Activated T-cell treated with anti-CD3 and anti-CD28 coated beads, Interleukin-2, amount 50 U/mL, for 48 hours (primary cell): ENCODE measurements at places on chromosomes 7 and 10.

DNA sequence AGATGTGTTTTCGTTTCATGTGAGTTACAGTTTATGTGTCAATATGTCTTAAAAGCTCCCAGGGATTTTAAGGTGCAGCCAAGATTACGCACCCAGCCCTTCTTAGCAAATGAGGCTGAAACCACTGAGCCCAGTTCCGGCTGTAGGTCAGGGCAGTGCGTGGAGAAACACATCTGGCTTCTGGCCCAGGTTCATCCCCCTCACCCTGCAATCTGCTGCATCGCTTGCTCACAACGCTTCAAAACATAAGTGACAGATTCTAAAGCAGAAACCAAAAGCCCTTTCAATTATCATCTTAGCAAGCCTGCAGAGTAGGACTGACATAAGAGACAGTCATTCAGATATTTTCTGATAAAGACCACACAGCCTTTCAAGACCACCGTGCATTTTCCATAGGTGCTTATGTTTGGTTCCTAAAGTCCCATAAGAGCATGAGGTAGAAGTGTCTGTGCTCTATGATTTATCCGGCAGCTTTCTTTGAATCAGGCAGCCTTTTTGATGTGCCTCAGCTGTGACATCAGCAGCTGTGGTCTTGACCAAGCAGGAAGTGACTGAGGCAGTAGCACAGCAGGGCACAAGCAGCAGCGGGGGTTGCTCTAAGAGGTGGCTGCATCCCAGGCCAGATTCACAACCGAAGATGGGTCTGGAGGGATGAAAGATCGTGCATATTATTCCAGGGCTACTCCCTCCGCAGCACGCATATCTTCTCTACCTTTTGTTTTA lies 72.1 kb upstream of the LYZL2 start:
- DNase-seq, result peak; percentile 89

- DNase-seq, result peak; percentile 63
Measured at GRCh38 chr10:6667679-6668270, 87.7 kb upstream of the PRKCQ start.

DNA sequence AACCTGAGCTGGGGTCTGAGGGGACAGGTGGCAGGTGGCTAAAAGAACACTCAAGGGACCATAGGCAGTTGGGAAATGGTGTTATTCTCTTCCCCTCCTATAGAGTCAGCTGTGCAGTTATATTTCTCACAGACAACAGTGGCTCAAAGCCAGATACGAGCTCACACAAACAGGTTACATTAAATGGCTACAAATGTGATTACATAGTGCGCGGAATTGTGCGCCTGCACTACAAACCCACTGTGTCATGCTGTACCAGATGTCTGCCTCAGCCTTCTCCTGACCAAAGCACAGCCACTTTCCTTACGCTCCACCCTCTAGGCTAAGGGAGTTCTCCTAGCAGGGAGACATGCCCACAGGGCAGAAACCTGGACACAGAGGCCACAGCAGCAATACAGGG lies 387.2 kb downstream of the CNTNAP2 start:
- no peak for DNase-seq

GRCh38 chr10:2985729-2986232 lies 81.6 kb upstream of the PFKP start:
- DNase-seq, result no peak

- no peak for DNase-seq
Measured at GRCh38 chr7:116087291-116087690, 56.7 kb upstream of the TFEC start.

- no peak for DNase-seq
Measured at GRCh38 chr10:3537518-3537917, 247.5 kb downstream of the KLF6 start.
